PC-3 (cell line): ENCODE measurements at places on chromosomes 6 and 20. TPM values are rescaled to one million over a fixed set of nuclear protein-coding genes. Genes with fewer than 3 reads are reported as not detected.

GRCh38 chr6:30830438-30830837, 53.9 kb upstream of the DDR1 start:
- H3K27ac ChIP-seq: no peak overlapping the region
- DNase-seq: no peak
- peaks cover 34% of the 10 kb centered on the region for H3K4me1 ChIP-seq
- no peak overlapping the region for H3K4me3 ChIP-seq
- H3K27me3 ChIP-seq: no peaks in the 10 kb centered on the region

The MRAP2 gene
- 0.07 and 0.12 TPM in 2 replicates for total RNA-seq

DNA sequence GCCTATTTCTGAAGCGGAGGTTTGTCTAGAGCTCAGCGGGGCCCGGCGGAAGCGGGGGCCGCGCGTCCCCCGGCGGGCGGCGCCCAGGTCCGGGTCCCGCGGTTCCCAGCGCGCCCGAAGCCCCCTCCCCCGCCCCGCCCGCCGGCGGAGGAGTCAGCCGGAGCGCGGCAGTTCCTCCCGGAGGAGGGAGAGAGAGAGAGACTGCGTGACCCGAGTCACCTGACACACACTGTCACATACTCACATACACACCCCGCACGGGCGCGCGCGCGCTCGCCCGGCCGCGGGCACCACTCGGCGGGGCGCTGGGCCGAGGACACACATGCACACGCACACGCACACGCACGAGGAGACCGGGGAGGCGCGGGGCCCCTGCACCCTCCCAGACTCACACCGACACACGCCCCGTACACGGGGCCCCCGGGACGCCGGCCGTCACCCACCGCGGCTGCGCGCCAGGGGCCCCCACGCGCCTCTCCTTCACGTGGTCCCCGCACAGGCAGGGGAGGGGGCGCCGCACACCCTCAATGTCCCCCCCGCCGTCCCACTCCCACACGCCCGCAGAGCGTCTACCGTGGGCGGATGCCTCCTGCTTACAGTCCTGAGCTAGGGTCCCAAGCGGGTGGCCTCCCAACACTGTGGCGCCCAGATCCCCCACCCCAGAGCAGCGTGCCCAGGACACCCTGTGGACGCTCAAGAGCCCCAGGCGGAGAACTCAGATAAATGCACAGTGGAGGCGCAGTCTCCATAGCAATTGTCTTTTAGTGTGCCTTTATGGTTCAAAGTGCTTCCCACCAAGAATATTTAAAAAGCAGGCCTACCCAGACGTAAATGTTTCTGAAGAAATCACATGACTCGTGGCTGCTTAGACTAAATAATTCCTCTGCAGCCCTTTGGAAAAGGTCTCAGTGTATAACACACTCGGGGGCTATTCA, at the start of gene RRAGD:
Gene RRAGD (minus strand): TSS at position 203 of the 935 bp plus-strand sequence. CDS start 280 bp downstream, outside the sequence.
- no peak within 1 kb of the TSS for H3K27ac ChIP-seq
- H3K4me3 ChIP-seq: peak within 1 kb of the TSS; percentile 66
- DNase-seq: peak; percentile 8
- H3K4me1 ChIP-seq: peaks cover 7% of the 10 kb centered on the region; the same call in 1 of the 2 replicates

DNA sequence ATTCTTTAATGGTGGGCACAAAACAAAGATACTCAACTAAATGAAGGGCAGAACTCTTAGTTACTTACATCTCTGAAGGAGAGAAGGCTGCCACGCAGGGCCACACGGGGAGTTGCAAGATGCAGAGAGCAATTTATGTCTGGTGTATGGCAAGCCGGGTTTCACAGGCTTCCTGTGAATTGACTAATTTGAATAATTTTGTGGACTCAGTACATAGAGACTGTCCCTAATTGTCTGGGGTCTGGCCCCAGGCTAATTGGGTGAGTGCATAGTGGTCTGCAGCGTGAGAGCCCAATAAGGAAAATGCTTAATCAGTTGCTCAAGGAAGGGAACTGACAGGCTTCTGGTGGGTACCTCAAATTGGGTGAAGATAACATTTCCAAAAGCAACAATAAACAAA, 205.7 kb downstream of the OTOR start:
- no peak for DNase-seq
- H3K4me1 ChIP-seq: no peaks in the 10 kb centered on the region
- no peaks in the 10 kb centered on the region for H3K36me3 ChIP-seq
- peaks cover 27% of the 10 kb centered on the region for H3K27me3 ChIP-seq
- H3K4me3 ChIP-seq: no peak overlapping the region

The GFRAL gene
- total RNA-seq: not detected in 2 replicates

DNA sequence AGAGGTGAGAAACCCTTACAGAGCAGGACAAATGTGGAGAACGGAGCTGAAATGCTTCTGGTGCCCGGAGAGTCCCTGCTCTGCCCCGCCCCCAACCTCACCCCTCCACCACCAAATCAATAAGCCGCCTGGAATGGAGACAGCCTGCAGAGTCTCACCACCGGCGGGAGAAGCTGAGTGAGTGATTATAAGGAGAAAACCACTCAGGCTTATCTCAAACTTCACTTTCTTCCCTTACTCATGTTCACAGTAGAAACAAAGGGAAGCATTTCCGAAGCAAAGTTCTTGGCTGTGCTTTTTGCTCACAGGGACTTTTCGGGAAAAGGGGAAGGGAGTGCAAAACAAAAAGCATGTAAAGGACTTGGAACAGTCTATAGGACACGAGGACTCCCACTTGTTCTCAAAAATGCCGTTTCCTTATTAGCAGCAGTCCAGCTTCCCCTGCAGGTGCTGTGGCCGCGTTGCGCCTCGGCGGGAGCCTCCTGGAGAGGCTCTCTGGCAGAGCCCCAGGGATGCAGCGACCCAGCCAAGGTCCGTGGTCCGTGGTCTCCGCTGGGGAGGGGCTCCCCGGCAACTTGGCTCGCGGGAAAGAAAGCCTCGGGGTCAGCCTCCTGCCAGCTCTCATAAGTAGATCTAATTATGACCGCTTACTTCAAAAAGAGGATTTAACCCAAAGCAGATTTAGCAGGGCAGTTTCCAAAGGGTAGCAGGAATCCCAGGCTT, 64.8 kb upstream of the TMEM30A start:
- no peaks in the 10 kb centered on the region for H3K36me3 ChIP-seq
- no peaks in the 10 kb centered on the region for H3K4me1 ChIP-seq
- no peaks in the 10 kb centered on the region for H3K27me3 ChIP-seq
- H3K27ac ChIP-seq: no peak overlapping the region

- H3K36me3 ChIP-seq: no peaks in the 10 kb centered on the region
- H3K4me3 ChIP-seq: no peak overlapping the region
- H3K27me3 ChIP-seq: peaks cover 59% of the 10 kb centered on the region
- no peaks in the 10 kb centered on the region for H3K4me1 ChIP-seq
- H3K27ac ChIP-seq: no peak overlapping the region
Observed at GRCh38 chr20:32966382-32966781, 37.9 kb downstream of the SUN5 start.

GRCh38 chr20:9051508-9051907, 17.4 kb upstream of the PLCB4 start:
- H3K27ac ChIP-seq: peak overlapping the region; percentile 79
- H3K36me3 ChIP-seq: no peaks in the 10 kb centered on the region
- H3K27me3 ChIP-seq: no peaks in the 10 kb centered on the region
- peak; percentile 99 for DNase-seq

The ACTL10 gene
- 1.6 and 2.8 TPM in 2 replicates for total RNA-seq

The OR2B6 gene
- total RNA-seq: not detected in 2 replicates

DNA sequence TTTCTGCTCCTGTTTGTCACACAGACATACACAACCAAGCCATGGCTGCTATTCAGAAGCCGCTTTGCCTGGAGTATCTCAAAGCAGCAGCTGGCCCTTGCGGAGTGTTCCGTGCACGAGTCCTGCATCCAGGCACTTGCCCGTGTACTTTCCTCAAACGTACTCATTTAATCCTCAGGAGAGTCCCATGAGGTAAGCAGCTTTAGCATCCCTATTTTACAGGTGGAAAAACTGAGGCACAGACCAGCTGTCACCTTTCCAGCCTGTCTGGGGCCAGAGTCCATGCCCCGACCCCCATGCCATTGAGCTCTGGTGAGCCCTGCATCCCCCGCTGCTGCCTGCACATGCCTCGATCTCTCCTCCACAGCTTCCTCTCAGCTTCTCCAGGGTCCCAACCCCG, 130.0 kb downstream of the ERMARD start:
- no peak overlapping the region for H3K27ac ChIP-seq
- DNase-seq: no peak
- no peaks in the 10 kb centered on the region for H3K36me3 ChIP-seq
- H3K27me3 ChIP-seq: peaks cover 36% of the 10 kb centered on the region
- no peaks in the 10 kb centered on the region for H3K4me1 ChIP-seq

DNA sequence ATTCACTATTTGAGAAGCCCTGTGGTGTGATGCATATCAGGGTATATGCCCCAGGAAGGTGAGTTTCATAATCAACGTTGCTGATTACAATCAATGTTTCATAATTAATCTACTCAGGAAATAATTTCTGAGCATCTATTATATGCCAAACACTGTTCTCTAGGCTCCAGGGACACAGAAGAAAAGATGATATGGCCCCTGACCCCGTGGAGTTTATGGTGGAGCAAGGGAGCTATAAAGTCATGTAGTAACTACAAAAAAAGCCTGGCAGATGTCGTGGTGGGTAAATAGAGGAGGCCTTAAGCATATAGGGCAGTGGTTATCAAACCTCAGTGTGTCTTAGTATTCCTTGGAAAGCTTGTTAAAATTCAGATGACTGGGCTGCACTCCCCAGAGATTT, 40.1 kb upstream of the BCAS1 start:
- no peak for DNase-seq
- peaks cover 9% of the 10 kb centered on the region for H3K4me1 ChIP-seq
- no peaks in the 10 kb centered on the region for H3K27me3 ChIP-seq
- H3K36me3 ChIP-seq: no peaks in the 10 kb centered on the region
- H3K4me3 ChIP-seq: no peak overlapping the region

GRCh38 chr20:35085477-35086225, 7.0 kb downstream of the TRPC4AP start:
- H3K36me3 ChIP-seq: no peaks in the 10 kb centered on the region
- no peaks in the 10 kb centered on the region for H3K4me1 ChIP-seq
- H3K27me3 ChIP-seq: no peaks in the 10 kb centered on the region
- H3K4me3 ChIP-seq: no peak overlapping the region
- DNase-seq: no peak

The RBM24 gene
- 2.0 and 3.2 TPM in 2 replicates for total RNA-seq

The C2 gene
- 1.1 TPM in 1 of 2 replicates, not detected in the other for total RNA-seq

DNA sequence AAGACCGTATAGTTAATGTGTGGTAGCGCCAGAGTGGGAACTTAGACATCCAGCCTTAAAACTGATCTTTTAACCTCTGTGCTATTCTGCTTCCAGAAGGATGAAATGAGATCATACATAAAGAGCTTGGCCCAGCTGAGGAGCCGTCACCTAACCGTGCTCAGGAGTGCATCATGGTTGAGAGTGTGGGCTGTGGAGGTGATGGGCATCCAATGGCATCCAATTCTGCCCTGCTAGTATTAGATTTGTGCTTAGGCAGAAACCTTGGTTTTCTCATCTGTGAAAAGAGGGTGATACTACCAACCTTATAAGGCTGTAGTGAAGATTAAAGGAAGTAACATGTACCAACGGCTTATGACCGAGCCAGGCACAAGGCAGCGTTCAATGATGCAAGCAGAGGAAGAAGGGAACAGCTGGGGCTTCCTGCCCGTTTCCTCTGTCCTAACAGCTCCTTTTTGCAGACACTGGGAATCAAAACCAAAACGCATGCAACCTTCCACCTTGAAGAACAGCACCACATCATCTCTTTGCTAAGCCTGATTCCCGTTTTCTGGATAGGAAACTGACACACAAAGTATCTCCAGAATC, 1.3 kb downstream of the SLC22A16 start:
- H3K27ac ChIP-seq: no peak overlapping the region
- no peak for DNase-seq
- no peak overlapping the region for H3K4me3 ChIP-seq
- H3K4me1 ChIP-seq: no peaks in the 10 kb centered on the region
- no peaks in the 10 kb centered on the region for H3K36me3 ChIP-seq
- H3K27me3 ChIP-seq: no peaks in the 10 kb centered on the region

GRCh38 chr6:2806644-2807043, 35.0 kb downstream of the SERPINB1 start:
- H3K27ac ChIP-seq: 0 out of 2 replicates have a peak overlapping the region, but pooled peaks have one; percentile 1
- no peak overlapping the region for H3K4me3 ChIP-seq
- DNase-seq: no peak
- H3K36me3 ChIP-seq: no peaks in the 10 kb centered on the region

The SLC13A3 gene
- not detected in 2 replicates for total RNA-seq

- no peaks in the 10 kb centered on the region for H3K27me3 ChIP-seq
- no peaks in the 10 kb centered on the region for H3K36me3 ChIP-seq
- H3K4me3 ChIP-seq: no peak overlapping the region
- no peak for DNase-seq
- H3K4me1 ChIP-seq: no peaks in the 10 kb centered on the region; the same call in 1 of the 2 replicates
- H3K27ac ChIP-seq: no peak overlapping the region
Observed at GRCh38 chr6:82608781-82609180, 245.2 kb downstream of the TPBG start.

DNA sequence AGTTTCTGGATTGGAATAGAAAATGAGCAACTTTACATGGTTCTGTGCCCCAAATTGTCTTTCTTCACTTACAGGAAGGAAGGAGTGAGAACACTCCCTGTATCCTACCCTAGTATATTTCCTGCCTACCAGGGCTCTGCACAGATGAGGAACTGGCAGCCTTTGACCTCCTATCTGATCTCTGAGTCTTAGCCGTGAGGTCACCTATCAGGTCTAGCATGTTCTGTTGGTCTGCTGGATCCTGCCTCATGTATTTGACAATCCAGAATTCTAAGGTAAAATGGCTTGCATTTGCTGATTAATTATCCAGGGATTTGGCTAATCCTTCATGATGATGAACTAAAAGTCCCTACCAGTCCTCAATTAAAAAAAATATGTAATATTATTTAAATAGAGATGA, 35.0 kb upstream of the TRAM2 start:
- H3K4me1 ChIP-seq: peaks cover 26% of the 10 kb centered on the region
- no peak overlapping the region for H3K4me3 ChIP-seq
- peak; percentile 7 for DNase-seq
- no peak overlapping the region for H3K27ac ChIP-seq
- no peaks in the 10 kb centered on the region for H3K27me3 ChIP-seq

- H3K4me1 ChIP-seq: peaks cover 11% of the 10 kb centered on the region
- H3K27me3 ChIP-seq: no peaks in the 10 kb centered on the region
- peak; percentile 47 for DNase-seq
- no peak overlapping the region for H3K4me3 ChIP-seq
- no peaks in the 10 kb centered on the region for H3K36me3 ChIP-seq
- H3K27ac ChIP-seq: no peak overlapping the region
Observed at GRCh38 chr20:18663932-18664331, 76.1 kb downstream of the DTD1 start.

The KPNA5 gene
- 4.9 and 5.5 TPM in 2 replicates for total RNA-seq

DNA sequence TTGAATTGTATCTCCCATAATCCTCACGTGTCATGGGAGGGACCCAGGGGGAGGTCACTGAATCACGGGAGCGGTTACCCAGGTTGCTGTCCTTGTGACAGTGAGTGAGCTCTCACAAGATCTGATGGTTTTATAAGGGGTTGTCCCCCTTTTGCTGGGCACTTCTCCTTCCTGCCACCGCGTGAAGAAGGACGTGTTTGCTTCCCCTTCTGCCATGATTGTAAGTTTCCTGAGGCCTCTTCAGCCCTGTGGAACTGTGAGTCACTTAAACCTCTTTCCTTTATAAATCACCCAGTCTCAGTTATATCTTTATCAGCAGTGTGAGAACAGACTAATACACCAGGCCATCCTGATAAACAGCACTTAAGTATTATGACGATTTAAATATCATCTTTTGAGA, 9.0 kb upstream of the MRGBP start:
- no peak for DNase-seq
- peaks cover 11% of the 10 kb centered on the region for H3K4me1 ChIP-seq

The CENPW gene
- 28.9 and 33.6 TPM in 2 replicates for total RNA-seq

- H3K4me1 ChIP-seq: no peaks in the 10 kb centered on the region
- no peak overlapping the region for H3K4me3 ChIP-seq
- DNase-seq: no peak
- H3K36me3 ChIP-seq: no peaks in the 10 kb centered on the region
Observed at GRCh38 chr6:24891004-24891403, 44.8 kb downstream of the RIPOR2 start.
